ENCODE measurements at places on chromosomes 1 and 21. TPM values are rescaled to one million over a fixed set of nuclear protein-coding genes. Genes with fewer than 3 reads are reported as not detected.
A peak's percentile ranks its signal among the peaks of the same experiment; 100 is the strongest.

Gene LMOD1
- total RNA-seq = not detected

- DNase-seq = no peak
Observed at GRCh38 chr1:234624724-234625117, 14.7 kb upstream of the IRF2BP2 start.

DNA sequence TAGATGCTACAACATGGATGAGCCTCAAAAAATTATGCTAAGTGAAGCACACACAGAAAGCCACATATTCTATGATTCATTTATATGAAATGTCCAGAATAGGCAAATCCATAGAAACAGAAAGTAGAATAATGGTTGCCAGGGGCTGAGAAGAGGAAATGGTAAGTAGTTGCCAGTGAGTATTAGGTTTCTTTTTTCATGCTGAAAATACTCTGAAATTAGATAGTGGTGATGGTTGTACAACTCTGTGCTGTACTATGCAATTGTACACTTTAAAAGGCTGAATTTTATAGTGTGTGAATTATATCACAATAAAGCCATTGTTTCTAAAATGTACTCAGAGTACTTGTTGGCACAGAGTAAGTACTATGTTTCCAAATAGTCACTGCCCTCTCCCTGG, 15.5 kb upstream of the GFI1 start:
- no peak for DNase-seq

DNA sequence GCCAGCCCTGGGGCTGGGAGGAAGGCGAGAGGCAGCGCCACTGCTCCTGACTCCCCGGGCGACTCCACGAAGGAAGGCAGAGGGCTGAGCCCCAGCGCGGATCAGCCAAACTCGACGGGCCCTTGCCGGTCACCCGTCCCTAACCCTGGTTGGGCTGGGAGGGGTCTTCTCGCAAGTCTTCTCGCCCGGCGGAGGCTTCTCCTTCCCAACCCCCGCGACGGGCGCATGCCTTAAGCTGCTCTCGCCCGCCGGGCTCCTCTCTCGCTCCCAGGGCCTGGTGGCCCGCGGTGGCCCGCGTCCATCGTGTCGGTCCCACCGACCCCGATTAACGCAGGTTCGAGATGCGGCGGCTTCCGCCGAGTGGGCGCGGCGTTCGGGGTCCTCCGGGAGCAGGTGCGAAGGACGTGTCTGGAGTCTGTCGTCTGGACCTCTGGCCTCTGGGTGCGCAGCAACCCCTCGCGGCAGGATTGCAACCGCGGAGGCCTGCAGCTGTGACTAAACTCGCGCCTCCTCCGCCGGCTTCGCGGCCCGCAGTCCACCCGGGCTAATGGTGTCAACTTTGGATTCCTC, 29.0 kb upstream of the PPM1J start:
- peak; percentile 17 for DNase-seq

GRCh38 chr1:209741193-209741592, 14.7 kb upstream of the TRAF3IP3 start:
- DNase-seq = no peak

Gene HNRNPR
- total RNA-seq = 183 TPM

DNA sequence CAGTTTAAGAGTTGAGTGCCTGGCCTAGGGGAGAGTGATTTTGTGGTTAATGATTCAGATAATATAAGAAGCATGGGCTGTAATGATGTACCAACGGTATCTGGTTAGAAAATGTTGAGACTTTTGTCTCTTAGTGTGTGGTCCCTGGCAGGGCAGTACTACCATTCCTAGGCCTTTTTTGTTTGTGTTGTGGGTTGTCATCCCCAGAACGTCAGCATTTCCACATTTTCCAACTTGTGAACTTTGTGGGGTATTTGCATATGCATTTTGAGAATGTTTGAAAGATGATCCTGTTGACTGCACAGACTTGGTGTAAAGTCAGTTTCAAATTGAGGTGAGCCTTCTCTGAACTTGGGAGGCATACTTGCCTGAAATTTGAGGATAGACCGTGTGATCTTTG, 11.4 kb downstream of the NEK7 start:
- DNase-seq = no peak

- no peak for DNase-seq
Observed at GRCh38 chr1:107327446-107327845, 186.6 kb downstream of the NTNG1 start.

DNA sequence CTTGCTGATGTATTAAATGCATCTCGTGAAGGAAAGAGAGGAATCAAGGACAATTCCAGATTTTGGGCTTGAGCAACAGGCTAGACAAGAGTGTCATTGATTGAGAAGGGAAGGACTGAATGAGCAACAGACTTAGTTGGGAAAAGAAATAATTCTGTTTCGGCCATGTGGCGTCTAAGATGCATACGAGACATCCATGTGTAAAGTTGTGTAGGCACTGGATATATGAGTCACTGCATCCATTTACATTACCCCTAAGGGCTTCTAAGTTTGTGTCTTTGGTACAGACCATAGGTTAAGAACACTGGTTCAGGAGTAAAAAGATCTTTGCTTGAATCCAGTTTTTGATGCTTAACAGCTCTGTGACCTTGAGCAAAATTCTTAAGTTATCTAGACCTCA, 307.0 kb upstream of the SGIP1 start:
- no peak for DNase-seq

- DNase-seq = no peak
Observed at GRCh38 chr1:180922631-180923015, 9.9 kb downstream of the KIAA1614 start.

Data from activated CD4-positive, alpha-beta memory T cell treated with anti-CD3 and anti-CD28 coated beads for 36 hours (primary cell).